ENCODE measurements at places on chromosomes 11 and 22.

DNA sequence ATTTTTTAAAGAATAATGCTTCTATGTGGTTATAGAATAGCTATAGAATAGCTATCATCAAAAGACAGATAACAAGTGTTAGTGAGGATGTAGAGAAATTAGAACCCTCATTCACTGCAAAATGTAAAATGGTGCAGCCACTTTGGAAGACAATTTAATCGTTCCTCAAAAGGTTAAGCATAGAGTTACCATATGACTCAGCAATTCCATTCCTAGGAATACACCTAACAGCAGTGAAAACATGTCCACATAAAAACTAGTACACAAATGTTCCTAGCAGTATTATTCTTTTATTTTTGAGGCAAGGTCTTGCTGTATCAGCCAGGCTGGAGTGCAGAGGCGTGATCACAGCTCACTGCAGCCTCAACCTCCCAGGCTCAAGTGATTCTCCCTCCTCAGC, 34.0 kb downstream of the RTL6 start:
- no peak for DNase-seq

DNA sequence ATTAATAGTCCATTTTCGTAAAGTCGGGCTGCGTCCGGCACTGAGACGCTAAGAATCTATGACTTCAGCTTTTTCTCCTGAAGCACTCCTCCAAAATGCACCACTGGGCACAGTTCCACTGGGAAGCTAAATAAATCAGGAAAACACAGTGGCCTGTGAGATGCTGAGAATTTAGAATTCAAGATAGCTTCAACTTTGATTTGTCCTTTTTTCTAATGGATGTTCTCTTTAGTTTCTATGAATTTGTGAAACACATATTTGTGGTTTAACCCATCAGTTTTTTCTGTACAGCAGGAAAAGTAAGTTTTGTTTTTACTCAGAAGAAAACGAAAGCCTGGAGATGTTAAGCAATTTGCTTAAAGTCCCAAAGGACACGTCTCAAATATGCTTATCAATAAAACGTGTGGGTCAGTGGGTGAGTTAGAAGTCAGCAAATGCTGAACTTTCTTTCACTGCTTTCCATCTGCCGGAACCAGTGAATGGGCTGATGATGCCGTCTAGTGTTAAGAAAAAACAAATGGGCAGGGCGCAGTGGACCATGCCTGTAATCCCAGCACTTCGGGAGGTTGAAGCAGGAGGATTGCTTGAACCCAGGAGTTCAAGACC, 40.7 kb upstream of the CLMP start:
- DNase-seq, result no peak

- DNase-seq, result no peak
These were observed 13.5 kb downstream of the CD59 start for GRCh38 chr11:33722590-33723234.

DNA sequence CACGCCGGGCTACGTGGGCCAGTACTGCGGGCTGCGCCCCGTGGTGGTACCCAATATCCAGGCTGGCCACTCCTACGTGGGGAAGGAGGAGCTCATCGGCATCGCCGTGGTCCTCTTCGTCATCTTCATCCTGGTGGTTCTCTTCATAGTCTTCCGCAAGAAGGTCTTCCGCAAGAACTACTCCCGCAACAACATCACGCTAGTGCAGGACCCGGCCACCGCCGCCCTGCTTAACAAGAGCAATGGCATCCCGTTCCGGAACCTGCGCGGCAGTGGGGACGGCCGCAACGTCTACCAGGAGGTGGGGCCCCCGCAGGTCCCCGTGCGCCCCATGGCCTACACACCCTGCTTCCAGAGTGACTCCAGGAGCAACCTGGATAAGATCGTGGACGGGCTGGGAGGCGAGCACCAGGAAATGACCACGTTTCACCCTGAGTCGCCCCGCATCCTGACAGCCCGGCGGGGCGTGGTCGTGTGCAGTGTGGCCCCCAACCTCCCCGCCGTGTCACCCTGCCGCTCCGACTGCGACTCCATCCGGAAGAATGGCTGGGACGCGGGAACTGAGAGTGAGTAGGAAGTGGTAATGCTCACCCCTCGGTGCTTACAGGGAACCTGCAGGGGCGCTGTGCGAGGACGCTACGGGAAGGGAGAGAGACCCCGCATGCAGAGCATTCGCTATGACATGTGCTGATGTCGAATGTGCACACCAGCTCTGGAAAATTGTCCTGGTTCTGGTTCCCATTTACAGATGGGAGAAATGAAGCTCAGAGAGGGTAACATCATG, 86.4 kb upstream of the MTNR1B start:
- no peak for DNase-seq

- no peak for DNase-seq
These were observed 225.8 kb downstream of the ETS1 start for GRCh38 chr11:128361451-128362020.

DNA sequence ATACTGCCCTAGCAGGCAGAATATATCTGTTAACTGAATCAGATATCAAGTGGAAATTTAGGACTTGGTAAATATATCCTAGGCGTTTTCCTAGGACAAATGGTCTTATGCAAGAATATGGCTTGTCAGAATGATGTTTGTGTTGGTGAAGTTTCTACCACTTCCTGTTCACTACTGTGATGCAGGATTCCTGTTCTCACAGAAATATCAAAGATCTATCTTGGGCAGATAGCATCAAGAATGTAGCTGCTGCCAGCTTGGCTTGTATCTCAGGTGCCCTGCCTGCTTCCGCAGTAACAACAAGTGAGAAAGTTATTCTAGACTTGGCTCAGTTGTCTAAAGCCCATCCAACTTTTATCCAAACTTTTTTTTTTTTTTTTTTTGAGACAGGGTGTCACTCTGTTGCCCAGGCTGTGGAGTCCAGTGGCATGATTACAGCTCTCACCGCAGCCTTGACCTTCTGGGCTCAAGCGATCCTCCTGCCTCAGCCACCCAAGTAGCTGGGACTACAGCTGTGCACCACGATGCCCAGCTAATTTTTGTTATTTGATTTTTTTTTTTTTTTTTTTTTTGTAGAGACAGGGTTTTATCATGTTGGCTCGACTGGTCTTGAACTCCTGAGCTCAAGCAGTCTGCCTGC, 61.3 kb downstream of the PPME1 start:
- DNase-seq, result peak; percentile 5

- no peak for DNase-seq
These were observed 23.5 kb downstream of the FZD4 start for GRCh38 chr11:86931548-86932258.

- DNase-seq, result no peak
These were observed 14.9 kb downstream of the USP47 start for GRCh38 chr11:11856638-11857037.
